ENCODE measurements at places on chromosomes 3 and 15.

DNA sequence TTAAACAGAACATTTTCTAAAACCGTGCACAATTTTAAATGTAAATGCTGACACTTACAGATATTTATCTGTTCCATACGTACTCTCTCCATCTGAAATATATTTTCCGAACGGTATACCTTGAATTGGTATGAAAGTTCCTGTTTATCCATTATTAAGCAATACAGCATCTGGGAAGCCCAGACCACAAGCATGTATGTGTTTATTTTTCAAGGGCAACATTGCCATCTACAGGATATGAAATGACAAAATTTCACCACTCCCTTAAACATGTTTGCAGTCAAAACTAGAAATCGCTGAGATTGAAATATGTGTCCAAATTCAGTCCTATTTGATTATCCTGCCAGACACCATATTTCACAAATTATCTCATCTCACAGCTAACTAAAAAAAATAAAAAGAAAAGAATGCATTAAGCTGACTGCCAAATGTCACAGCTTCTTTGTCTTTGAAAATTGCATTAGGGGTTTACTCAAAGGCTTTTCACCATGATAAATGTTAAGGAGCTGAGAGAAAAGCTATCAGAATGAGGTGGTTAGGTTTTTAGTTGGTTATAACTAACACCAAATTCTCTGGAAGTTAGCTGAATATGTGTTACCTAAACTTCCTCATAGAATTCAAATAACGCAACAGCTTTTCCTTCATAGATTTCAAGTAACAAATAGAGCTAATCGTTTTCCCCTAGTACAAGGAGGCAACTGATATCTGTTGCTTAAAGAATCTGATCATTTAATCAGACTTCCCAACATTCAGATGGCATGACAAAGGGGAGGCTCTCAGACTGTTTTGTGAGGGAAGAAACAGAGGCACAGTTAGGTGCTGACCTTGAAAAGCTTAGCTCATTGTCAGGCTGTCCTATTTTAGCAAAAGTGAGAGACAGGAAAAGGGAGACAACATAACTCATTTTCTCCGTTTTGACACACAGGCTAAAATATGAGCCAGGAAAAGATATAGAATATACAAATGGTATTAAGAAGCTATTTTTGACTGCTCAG lies 533.1 kb downstream of the TBL1XR1 start:
- DNase-seq: no peak

DNA sequence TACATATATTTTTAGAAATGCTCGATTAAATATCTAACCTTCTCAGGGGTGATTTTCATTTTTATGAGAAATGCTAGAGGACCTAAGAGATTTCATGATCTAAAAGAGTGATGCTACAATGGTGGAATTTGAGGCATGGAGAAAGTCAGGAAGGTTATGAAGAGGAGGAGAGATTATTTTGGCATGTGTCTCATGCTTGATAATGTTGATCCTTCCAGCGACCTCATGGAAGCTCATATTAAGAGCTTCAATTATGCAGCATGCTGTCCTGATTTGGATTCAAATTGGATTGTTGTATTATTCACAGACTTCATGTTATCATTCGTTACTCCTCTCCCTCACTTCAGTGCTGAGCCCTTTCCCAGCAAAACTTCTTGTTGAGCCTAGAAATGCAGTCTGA lies 112.5 kb downstream of the RAP2B start:
- DNase-seq: no peak

- no peak for DNase-seq
These were observed 222.1 kb upstream of the POU1F1 start for GRCh38 chr3:87498358-87499080.

- no peak for DNase-seq
These were observed 47.9 kb downstream of the HERC2 start for GRCh38 chr15:28273873-28274610.

- DNase-seq: no peak
These were observed 135.9 kb downstream of the FEZF2 start for GRCh38 chr3:62237286-62237948.

DNA sequence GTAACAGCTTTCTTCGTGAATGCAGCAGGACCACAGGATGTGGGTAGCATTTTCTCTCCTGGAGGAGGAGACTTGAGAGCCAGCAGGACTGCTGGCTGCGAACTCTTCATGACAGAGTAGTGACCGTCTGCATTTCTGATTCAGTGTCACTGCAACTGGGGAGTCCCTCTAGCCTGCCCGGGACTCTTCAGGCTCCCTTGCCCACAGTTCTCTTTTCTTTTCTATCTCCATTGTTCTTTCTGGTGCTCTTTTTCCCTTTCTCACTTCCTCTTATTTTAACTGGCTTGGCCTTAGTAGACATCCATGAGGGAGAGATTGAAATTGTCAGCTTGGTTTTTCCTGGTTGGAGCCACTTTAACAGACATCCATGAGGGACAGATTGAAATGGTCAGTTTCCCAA lies 49.9 kb upstream of the P2RY1 start:
- DNase-seq: no peak

DNA sequence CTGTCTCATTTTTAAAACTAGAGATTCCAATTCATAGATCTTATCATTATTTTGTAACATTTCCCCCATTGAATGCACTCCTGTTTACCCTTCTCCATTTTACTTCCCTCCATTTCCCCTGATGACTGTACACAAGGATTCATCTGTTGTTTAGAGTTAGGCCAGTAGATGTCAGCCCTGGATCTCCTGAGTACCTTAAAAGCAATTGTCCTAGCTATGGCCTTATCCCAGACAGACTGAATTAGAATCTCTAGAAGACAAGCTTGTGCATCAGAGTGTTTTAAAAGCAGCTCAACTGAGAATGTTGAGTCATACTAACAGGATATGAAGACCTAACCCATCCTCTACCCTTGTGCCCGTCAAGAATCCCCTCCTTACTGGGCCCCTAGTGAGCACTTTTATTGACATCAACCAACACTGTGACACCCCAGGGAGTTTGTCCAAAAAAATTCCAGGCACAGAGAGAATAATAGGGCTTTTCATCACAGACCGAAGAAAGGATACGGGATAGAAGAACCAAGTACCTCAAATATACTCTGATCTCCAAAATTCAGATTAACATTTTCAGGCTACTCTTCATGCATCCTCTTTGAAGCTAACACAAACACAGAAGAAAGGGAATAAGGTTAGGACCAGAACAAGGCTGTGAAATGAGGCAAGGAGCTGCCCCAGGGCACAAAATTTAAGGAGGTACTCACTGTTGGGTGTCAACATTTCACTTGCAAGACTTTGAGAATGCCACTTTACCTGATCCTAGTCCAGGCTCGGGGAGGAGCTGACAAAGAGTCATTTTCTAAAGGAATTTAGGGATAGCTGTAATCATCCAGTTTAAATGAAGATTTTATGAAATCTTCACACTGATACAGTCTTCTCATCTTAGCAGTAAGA lies 17.1 kb downstream of the ZBED2 start:
- DNase-seq: no peak
